ENCODE measurements at places on chromosomes 4 and X.

GRCh38 chr4:28811025-28811424 is 1909.1 kb upstream of the PCDH7 start:
- no peak for DNase-seq

DNA sequence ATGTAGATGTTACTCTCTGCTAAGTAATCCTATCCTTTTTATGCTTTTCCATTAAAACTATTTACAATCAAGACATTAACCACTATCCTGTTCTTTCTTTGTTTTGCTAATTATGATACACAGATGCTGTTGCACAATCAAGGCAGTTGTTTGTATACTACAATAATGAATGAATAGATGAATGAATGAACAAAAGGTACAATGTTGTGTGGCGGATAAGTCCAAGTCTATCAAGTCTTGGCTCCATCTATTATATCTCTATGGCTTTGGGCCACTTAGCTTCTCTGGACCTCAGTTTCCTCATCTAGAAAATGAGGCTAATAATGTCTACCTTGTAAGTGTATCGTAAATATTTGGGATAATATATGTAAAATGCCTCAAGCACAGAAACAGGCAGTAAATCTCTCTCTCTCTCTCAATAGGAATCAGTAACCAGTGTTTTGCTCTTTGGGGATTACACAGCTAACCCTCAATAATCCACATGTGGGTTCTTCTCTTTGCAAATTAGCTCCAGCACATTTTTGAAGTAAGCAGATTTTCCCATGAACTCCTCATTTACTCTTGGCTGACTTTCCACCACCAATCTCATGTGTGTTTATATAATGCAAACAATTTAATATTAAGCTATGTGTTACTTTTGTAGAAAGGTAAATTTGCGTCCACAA is 27.8 kb upstream of the TSPAN5 start:
- no peak for DNase-seq

DNA sequence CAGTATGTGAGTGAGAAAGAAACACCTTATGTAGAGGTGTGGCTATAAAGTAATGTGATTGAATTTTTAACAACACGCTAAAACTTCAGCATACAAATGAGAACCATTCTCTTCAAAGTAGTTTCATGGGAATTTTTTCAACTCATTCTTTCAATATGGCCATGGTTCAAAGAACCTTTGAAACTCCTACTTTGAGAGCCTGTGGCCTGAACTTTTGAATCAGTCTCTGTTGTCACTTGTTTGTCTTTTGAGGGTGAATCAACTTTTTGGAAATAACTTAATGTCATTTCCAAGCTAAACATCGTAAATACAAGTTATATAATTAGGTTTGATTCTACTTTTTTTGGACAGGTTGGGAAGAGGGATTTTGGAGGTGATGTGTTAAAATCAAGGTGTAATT is 49.9 kb upstream of the CASK start:
- no peak for DNase-seq

DNA sequence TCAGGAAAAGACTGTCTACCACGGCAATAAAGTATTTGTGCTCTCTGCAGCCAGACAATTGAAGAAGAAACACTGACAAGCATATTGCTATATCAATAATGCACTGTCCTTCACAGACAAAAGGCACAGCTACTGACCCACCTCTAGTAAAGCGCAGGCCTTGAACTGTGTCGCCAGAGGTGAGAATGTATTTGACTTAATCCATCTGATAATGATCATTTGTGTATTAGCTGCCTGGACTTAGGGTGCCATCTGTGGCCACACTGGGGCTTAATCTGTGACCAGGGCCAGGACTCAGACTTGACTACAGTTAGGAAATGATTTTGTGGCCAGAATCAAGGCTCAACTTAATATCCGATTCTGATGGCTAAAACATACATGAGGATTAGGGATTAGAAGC is 260.4 kb downstream of the SMARCA1 start:
- DNase-seq = no peak

GRCh38 chrX:75303795-75304194 is 29.9 kb downstream of the UPRT start:
- DNase-seq = no peak

DNA sequence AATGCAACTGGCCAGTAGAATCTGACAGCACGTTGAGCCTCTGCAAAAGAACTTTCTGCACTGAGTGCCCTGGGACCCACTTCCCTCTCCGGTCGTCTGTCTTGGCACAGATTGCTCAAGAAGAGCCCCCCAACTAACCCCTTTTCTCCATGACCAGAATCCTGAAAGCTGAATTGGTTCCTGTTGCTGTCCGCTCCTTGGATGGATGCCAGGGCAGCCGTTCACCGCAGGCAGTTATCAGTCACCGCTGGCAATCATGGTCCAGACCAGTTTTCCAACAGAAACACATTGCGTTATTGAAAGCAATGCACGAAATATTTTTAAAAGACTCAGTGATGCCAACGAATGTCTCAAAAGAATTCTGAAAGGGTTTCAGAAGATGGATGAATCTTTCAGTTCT is 733.7 kb upstream of the FRG1 start:
- DNase-seq = no peak

GRCh38 chr4:15110120-15110571 is 107.9 kb downstream of the CPEB2 start:
- no peak for DNase-seq

GRCh38 chr4:14958436-14958835 is 43.8 kb upstream of the CPEB2 start:
- DNase-seq = no peak

DNA sequence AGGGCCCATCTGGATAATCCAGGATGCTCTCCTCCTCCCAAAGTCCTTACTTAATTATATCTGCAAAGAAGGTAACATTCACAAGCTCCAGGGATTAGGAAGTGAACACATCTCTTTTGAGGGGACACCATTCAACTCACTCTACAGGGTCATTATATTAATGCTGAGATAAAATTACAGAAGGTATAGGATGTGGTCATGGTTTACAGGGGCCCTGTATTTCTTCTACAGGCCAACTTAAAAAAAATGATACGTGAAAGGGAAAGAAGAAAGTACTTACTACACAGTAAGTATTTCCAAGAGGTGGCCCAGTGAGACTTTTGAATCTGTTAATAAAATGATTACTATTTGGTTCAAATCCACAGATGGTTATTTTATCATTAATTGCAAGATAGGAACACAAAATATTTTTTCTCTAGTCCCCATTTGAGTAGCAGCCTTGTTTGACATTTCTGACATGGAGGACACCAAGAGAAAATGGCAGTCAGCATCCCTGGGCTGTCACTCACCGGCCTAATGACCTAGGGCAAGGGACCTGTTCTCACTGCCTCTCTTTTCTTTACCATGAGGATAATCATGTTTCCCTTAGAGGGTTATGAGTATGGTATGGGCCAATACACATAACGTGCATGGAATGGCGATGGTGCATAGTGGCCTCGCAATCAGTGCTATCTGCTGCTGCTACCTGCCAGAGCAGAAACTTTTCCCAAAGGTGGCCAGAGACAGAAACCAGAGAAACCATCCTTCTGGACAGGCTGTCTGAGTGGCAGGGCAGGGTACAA is 140.5 kb downstream of the PTTG2 start:
- no peak for DNase-seq

DNA sequence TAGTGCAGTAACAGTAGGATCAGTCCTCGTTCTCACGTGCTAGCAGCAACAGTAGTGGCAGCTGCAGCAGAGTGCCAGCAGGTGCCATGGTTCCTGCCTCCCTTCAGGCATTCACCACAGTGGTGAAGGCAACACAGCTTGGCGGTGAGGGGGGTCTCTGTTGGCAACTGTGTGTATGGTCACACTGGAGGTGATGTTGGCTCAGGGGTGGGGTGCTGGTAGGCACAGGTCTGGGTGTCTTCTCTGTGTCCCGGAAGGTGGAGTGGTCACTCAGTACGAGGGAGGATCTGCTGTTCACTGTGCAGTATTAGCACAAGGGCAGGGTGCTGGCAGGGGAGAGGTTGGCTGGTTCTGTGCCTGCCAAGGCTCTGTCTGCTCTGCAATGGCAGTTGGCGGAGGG is 671.8 kb downstream of the CCSER1 start:
- no peak for DNase-seq

GRCh38 chr4:84938316-84938715 is 28.2 kb downstream of the WDFY3 start:
- DNase-seq = peak; percentile 68

GRCh38 chr4:183478926-183479325 is 25.9 kb upstream of the ING2 start:
- DNase-seq = no peak

- DNase-seq = peak; percentile 15
These were observed 67.1 kb upstream of the MYOZ2 start for GRCh38 chr4:119068529-119068962.

- peak; percentile 74 for DNase-seq
These were observed 47.0 kb upstream of the FAT1 start for GRCh38 chr4:186770481-186771175.

DNA sequence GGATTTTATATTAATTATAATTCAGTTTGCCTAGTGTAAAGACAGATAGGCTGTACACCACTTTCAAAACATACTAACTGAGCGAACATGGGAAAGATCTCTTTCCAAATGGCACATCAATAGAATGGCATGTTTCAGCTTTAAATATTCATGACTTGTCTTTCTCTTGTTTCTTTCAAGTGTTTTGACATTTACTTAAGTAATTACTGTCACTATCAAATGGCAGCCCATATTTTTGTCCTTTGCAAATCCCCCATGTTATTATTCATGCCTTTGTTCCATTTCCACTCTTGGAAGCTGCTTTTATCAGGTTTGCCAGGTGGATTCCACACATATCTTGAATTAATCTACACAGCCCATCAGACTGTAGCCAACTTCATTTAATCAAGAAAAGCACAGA is 89.2 kb upstream of the GLRA2 start:
- DNase-seq = no peak

GRCh38 chr4:121070696-121071639 is 1.4 kb downstream of the NDNF start:
- DNase-seq = peak; percentile 65

GRCh38 chr4:112704991-112705845 is 68.3 kb downstream of the LARP7 start:
- peak; percentile 68 for DNase-seq

DNA sequence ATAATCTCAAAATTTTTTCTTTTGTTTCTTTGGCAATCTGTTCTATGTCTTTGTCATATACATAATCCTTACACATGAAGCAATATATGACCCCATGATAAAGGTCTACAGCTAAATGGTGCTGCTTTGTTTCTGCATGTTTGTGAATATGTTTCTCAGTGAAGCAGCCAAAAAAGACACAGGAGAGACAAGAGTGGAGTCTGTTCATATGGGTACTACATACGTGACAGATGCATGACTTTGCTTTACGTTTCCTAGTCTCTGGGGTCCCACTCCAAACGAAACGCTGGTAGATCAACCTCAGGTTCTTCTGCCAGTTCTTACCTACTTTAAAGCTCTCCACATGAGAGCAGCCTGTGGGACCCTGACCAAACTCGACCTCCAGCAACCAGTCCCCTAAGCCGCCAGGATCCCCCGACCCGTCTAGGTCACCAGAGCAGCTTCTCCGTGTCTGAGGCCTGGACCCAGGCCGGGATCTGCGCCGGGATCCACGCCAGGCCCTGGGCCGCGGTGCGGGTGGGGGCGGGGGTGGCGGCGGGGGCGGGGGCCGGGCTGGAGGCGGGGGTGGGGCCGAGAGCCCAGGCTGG is 1.5 kb downstream of the USP51 start:
- DNase-seq = no peak

DNA sequence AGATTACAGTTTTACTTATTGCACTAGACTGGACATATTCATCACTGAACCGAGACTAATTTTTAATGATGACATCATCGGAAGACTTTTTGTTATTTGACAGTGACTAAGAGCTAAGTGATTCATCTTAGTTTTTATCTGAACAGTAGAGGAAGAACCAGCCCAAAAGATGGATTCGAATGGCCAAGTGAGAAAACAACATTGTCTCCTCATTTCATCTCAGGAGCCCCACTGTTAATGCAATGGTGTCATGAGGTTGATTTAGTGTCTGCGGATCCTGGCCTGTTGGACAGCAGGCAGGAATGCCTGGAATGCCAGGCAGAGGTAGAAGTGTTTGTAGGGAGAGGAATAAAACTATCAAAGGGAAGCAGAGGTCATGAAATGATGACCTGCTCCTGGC is 37.8 kb upstream of the HPF1 start:
- peak; percentile 71 for DNase-seq

GRCh38 chr4:84482564-84483563 is 16.2 kb downstream of the NKX6-1 start:
- no peak for DNase-seq

DNA sequence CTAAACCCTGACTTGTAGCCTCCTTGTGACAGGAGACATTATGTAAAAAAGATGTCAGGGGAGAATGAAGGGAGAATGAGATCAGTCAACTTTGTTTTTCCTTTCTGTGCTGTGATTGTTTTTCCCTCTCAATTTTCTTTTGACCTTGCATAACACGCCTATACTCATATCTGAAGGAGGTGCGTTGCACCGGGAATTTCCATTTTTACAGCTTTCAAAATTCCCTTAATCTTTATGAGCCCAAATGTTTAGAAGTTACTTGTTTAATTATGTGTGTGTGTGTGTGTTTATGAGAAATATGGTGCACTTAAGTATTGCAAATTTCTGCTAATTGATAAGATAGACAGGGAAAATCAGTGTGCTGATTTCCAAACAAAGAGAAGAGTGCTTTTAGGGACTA is 21.6 kb downstream of the SYNPO2 start:
- no peak for DNase-seq

- no peak for DNase-seq
These were observed 20.8 kb upstream of the SMIM9 start for GRCh38 chrX:154855256-154855655.

- peak; percentile 86 for DNase-seq
These were observed 29.8 kb upstream of the H2AZ1 start for GRCh38 chr4:99979872-99980271.

- DNase-seq = no peak
These were observed 14.1 kb downstream of the CTBP1 start for GRCh38 chr4:1234811-1235292.

- DNase-seq = no peak
These were observed 118.4 kb downstream of the COL25A1 start for GRCh38 chr4:109183931-109184490.

GRCh38 chr4:54487491-54487890 is 170.3 kb upstream of the KIT start:
- DNase-seq = no peak

DNA sequence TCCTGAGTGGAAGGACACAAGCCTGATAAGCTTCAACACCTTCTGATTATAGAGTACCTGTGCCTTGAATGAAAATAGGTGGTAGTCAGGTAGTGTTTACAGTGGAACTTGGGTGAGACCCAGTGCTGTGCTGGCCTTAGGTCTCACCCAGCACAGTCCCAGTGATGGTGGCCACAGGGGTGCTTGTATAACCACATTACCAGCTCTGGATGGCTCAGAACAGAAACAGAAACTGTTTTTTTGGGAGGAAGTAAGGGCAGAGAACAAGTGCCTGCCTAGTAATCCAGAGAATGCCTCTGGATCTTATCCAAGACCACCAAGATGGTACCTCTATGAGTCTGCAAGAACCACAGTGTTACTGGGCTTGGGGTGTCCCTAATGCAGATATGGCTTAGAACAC is 171.5 kb upstream of the DIPK2B start:
- no peak for DNase-seq

DNA sequence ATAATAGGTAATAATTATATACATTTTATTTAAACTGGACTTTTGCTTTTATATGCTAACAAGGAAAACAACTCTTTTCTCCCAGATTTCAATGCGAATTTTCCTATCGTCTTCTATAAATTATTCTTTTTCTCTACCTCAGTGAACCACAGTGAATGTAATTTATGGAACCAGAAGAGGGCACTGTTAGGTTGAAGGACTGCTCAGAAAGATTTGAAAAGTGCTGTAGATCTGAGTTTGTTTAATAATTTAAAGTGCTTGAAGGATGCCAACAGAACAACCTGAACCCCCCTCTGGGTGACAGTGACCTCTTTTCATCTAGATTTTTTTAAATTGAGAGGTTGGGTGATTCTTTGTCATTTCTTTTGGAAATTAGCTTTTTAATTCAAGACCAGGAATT is 54.9 kb downstream of the PHOX2B start:
- DNase-seq = peak; percentile 55
